ENCODE measurements at places on chromosomes 6 and 20.
A peak's percentile ranks its signal among the peaks of the same experiment; 100 is the strongest.

DNA sequence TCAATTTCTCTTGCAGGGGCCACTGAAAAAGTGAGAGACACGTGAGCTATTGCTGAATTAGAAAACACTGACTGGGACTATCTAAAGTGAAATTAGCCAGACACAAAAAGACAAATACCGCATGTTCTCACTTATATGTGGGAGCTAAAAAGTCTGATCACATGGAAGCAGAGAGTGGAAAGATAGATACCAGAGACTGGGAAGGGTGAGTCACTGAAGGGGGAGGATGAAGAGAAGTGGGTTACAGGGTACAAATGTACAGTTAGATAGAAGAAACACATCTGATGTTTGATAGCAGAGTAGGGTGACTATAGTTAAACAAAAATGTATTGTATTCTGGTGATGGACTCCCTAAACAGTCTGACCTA, 13.4 kb downstream of the CST3 start:
- H3K4me3 ChIP-seq, result no peak overlapping the region
- no peak for DNase-seq
- H3K27ac ChIP-seq, result no peak overlapping the region
- no peaks in the 10 kb centered on the region for H3K27me3 ChIP-seq

- H3K36me3 ChIP-seq, result no peaks in the 10 kb centered on the region
- no peak for DNase-seq
- no peak overlapping the region for H3K27ac ChIP-seq
- no peaks in the 10 kb centered on the region for H3K4me1 ChIP-seq
- no peaks in the 10 kb centered on the region for H3K27me3 ChIP-seq
- H3K4me3 ChIP-seq, result no peak overlapping the region
These were observed 275.1 kb upstream of the IMPG1 start for GRCh38 chr6:76347539-76347938.

- H3K4me1 ChIP-seq, result peaks cover 10% of the 10 kb centered on the region
- H3K27me3 ChIP-seq, result peaks cover 54% of the 10 kb centered on the region
- H3K4me3 ChIP-seq, result no peak overlapping the region
- H3K36me3 ChIP-seq, result no peaks in the 10 kb centered on the region
- DNase-seq, result no peak
These were observed 1.8 kb upstream of the BHLHE23 start for GRCh38 chr20:63008541-63009044.

DNA sequence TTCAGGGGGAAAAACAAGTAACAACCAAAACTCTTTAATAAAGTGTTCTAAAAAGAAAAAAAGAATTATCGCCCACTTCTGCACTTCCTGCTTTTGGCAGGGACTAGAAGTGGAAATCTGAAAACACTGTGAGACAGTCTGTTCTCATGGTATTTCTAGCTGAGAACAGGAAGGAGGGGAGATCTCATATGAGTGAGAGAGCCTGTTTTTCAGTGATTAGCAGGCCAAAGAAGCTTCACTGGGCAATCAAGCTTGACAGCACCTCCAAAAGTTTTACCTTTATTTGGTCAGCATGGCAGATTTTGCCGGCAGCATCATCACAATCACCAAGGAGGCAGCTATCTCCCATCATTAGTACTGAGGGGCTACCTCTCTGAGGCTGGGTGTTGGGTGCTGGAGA, 79.5 kb upstream of the ATXN1 start:
- DNase-seq, result no peak
- no peak overlapping the region for H3K27ac ChIP-seq
- no peak overlapping the region for H3K4me3 ChIP-seq
- H3K27me3 ChIP-seq, result no peaks in the 10 kb centered on the region

DNA sequence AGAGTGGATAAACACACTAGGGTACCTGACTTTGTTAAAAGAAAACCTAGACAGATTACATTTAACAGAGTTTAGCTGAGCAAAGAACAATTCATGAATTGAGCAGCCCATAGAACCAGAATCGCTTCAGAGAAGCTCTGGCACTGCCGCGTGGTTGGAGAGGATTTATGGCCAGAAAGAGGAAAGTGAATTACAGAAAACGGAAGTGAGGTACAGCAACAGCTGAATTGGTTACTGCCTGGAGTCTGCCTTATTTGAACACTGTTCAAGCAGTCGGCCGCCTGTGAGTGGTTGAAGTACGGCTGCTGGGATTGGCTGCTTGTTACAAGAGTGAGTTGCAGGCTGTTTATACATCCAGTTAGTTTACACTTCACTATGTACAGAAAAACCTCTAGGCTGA, 253.8 kb upstream of the CDYL start:
- H3K4me1 ChIP-seq, result no peaks in the 10 kb centered on the region
- no peaks in the 10 kb centered on the region for H3K36me3 ChIP-seq
- DNase-seq, result no peak
- H3K27ac ChIP-seq, result no peak overlapping the region

GRCh38 chr20:6920991-6921613, 153.6 kb downstream of the BMP2 start:
- H3K27ac ChIP-seq, result no peak overlapping the region
- no peaks in the 10 kb centered on the region for H3K36me3 ChIP-seq
- no peaks in the 10 kb centered on the region for H3K4me1 ChIP-seq
- DNase-seq, result no peak
- H3K27me3 ChIP-seq, result no peaks in the 10 kb centered on the region

GRCh38 chr6:126797981-126798380, 320.5 kb upstream of the RSPO3 start:
- no peak for DNase-seq
- no peak overlapping the region for H3K27ac ChIP-seq
- H3K4me3 ChIP-seq, result no peak overlapping the region
- H3K4me1 ChIP-seq, result no peaks in the 10 kb centered on the region

GRCh38 chr20:38112261-38112929, 52.7 kb downstream of the TGM2 start:
- H3K27ac ChIP-seq, result no peak overlapping the region
- H3K4me3 ChIP-seq, result no peak overlapping the region
- no peaks in the 10 kb centered on the region for H3K27me3 ChIP-seq
- H3K4me1 ChIP-seq, result peaks cover 20% of the 10 kb centered on the region
- no peak for DNase-seq
- no peaks in the 10 kb centered on the region for H3K36me3 ChIP-seq

GRCh38 chr6:106747139-106747538, 117.8 kb downstream of the QRSL1 start:
- DNase-seq, result no peak
- no peak overlapping the region for H3K4me3 ChIP-seq

- H3K27me3 ChIP-seq, result no peaks in the 10 kb centered on the region
- no peak overlapping the region for H3K4me3 ChIP-seq
- no peak for DNase-seq
- no peaks in the 10 kb centered on the region for H3K4me1 ChIP-seq
These were observed 137.5 kb upstream of the SLC24A3 start for GRCh38 chr20:19074828-19075516.

- no peaks in the 10 kb centered on the region for H3K36me3 ChIP-seq
- H3K4me1 ChIP-seq, result no peaks in the 10 kb centered on the region
- no peak overlapping the region for H3K4me3 ChIP-seq
- H3K27me3 ChIP-seq, result no peaks in the 10 kb centered on the region
- no peak overlapping the region for H3K27ac ChIP-seq
These were observed 125.1 kb downstream of the ZNF217 start for GRCh38 chr20:53468587-53468986.

- DNase-seq, result peak; percentile 36
- no peaks in the 10 kb centered on the region for H3K4me1 ChIP-seq
- peak within 1 kb of the TSS; percentile 53 for H3K4me3 ChIP-seq
- no peaks in the 10 kb centered on the region for H3K27me3 ChIP-seq
- H3K27ac ChIP-seq, result peak within 1 kb of the TSS; percentile 64
These were observed at the start of gene MRAP2 for GRCh38 chr6:84033523-84034451. Gene MRAP2, plus strand, starts transcription at chr6:84033772. Its CDS starts 21,547 bp downstream, at chr6:84055319.

DNA sequence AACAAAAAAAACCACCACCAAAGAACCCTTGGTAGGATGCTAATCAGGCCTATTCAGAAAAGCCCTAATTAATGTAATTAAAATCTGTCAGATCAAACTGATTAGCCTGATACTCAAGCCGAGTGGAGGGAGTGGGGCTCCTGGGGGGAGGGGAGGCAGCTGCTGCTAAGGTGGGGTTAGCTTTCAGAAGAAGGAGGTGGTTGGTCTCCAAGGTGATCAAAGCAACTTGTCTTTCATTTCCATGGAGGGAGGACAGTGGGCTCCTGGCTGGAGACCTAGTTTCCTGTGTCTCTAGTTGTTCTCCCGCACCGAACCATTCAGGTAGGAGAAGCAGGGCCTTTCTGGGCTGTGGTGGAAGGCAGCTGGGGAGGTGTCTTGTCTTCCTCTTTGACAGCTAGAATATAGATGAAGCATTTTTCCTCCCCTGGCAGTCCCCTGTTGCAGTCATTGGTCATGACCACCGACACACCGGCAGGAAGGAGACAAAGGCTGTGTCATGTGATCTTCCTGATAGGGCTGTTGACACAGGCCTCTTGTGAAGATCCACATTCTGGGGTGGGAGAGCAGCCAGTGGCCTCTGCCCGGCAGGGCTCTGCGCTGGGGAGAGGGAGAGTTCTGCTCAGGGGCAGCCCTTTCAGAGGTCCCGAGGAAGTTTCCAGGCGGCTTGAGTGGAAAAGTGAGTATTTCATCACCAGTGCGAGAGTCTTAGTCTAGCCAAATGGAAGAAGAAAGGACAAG, 39.9 kb upstream of the PRDM1 start:
- no peaks in the 10 kb centered on the region for H3K36me3 ChIP-seq
- H3K4me3 ChIP-seq, result no peak overlapping the region
- no peaks in the 10 kb centered on the region for H3K4me1 ChIP-seq
- DNase-seq, result no peak
- H3K27ac ChIP-seq, result no peak overlapping the region

DNA sequence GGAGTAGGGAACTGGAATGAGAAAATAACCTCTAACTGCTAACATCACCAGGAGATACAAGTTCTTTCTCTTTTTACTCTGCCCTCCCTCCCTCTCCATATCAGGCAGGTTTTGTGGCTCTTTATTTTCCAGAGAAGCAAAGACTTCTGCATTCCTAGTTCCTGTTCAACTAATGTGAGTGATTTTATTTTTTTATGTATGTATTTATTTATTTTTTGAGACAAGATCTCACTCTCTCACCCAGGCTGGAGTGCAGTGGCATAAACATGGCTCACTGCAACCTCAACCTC, 6.0 kb upstream of the IER3 start:
- H3K36me3 ChIP-seq, result no peaks in the 10 kb centered on the region
- no peak for DNase-seq
- no peak overlapping the region for H3K4me3 ChIP-seq
- H3K27ac ChIP-seq, result peak overlapping the region; percentile 39
- no peaks in the 10 kb centered on the region for H3K4me1 ChIP-seq

DNA sequence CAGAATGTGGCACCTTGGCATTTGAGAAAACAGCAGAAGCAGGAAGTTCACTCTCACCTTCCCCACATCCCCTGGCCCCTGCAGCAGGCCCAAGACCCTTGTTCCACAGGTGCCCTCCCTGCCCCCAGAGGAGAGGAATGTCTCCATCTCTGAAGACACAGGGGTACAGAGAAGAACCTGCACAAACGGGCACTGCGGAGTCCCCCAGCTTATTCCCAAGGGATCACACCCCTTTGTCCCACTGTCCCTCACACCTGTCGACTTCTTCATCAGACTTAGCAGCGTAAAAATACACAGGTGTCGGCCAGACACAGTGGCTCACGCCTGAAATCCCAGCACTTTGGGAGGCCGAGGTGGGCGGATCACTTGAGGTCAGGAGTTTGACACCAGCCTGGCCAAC, 42.9 kb upstream of the TMEM181 start:
- H3K36me3 ChIP-seq, result no peaks in the 10 kb centered on the region
- no peak for DNase-seq
- H3K27ac ChIP-seq, result no peak overlapping the region
- no peaks in the 10 kb centered on the region for H3K4me1 ChIP-seq

- no peaks in the 10 kb centered on the region for H3K4me1 ChIP-seq
- DNase-seq, result no peak
- no peak overlapping the region for H3K27ac ChIP-seq
- no peaks in the 10 kb centered on the region for H3K27me3 ChIP-seq
These were observed 20.4 kb downstream of the RAB44 start for GRCh38 chr6:36717871-36718540.

DNA sequence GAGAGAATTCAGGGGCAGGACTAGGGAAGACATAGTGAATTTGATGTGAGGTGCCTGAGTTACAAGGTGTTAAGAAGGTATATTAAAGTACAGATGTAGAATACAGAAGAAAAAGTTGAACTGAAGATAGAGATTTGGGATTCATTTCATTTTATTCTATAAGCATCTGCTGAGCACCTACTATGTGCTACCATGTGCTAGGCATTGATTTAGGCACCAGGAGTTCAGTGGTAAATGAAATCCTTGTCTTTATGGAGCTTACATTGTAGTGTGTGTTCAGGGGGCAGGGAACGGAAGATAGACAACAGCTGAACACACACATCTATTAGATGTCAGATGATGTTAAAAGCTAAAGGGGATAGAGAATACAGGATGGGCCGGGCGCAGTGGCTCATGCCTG, 2.8 kb downstream of the RSPH9 start:
- H3K4me3 ChIP-seq, result no peak overlapping the region
- no peaks in the 10 kb centered on the region for H3K36me3 ChIP-seq
- H3K4me1 ChIP-seq, result no peaks in the 10 kb centered on the region
- no peaks in the 10 kb centered on the region for H3K27me3 ChIP-seq
- H3K27ac ChIP-seq, result no peak overlapping the region
- no peak for DNase-seq

- no peak overlapping the region for H3K27ac ChIP-seq
- no peak for DNase-seq
- H3K4me3 ChIP-seq, result no peak overlapping the region
- H3K4me1 ChIP-seq, result no peaks in the 10 kb centered on the region
- no peaks in the 10 kb centered on the region for H3K36me3 ChIP-seq
These were observed 9.4 kb upstream of the POU5F1 start for GRCh38 chr6:31179896-31180295.

DNA sequence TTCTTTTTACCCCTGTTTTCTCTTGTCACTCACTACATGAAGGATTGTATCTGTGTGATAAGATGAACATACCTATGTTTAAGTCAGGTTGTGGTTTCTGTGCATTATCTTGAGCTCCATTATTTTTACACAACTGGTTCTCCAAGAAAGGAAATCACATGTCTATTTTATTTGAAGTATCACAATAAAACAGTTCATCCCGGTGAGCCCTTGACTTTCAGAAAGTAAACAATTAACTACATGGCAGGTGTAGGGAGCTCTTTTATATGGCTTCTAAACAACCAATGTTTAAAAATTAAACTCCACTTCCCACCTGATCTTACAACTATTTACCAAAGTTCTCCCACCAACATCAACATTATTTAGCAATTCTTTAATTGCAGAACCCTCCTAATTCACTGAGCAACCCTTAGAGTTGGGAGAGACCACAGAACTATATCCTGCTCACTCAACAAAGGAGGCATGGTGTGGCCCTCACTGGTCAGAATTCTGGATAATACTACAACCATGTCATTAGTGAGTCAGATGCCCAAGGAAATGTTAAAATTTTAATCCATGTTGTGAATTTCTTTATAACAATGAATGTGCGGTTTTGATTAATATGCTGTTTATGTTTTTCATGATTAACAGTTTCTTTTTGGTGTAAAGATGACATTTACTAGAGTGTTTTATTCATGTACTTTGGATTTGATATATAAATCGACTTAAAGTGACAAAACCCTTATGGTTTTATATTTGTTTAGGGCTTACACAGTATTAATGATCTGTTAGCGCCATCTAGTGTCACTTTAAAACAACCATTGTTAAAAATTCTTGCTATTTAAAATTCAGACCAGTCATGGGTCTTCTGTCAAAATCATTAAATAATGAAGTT, 50.0 kb upstream of the SCGN start:
- no peaks in the 10 kb centered on the region for H3K27me3 ChIP-seq
- H3K27ac ChIP-seq, result no peak overlapping the region
- no peak for DNase-seq
- H3K4me3 ChIP-seq, result no peak overlapping the region
- H3K36me3 ChIP-seq, result no peaks in the 10 kb centered on the region

GRCh38 chr20:17605131-17605660, 35.3 kb downstream of the DSTN start:
- H3K27me3 ChIP-seq, result no peaks in the 10 kb centered on the region
- H3K4me1 ChIP-seq, result peaks cover 12% of the 10 kb centered on the region

Measured in prostate gland (tissue), 2 donors.